ENCODE measurements at places on chromosomes 2 and 18.
A peak's percentile ranks its signal among the peaks of the same experiment; 100 is the strongest.

DNA sequence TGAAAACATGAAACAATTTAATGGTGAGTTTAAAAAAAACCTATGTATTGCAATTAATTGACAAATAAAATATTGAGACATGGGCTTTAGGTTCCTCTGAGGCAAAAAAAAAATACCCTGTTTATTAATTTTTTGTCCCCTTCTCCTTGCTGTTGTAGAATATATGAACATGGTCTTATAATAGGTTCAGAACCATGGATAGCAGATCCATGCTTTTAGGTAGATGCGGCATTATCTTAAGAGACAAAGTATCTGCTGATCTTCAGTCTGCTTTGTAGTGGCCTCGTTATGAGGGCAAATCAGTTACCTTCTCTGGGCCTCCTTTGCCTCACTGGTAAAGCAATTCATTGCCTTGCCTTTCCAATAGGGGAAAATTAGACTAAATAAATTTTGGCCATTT is 850.7 kb downstream of the NRXN1 start:
- peak; percentile 23 for DNase-seq

DNA sequence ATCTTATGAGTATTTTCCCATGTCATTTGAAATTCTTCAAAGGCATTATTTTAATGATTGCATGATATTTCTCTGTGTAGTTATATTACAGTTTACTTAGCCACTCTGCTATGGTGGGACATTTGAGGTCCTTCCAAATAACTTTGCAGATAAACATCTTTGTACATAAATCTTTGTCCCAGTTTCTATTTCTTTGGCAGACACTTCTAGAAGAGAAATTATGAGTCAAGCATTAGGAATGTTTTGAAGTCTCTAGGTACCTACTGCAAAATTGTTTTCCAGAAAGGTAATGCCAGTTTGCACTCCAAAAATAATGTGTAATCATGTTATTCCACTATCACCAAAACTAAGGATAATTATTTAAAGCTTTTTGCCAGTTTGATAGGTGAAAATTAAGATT is 149.7 kb downstream of the EN1 start:
- no peak for DNase-seq

DNA sequence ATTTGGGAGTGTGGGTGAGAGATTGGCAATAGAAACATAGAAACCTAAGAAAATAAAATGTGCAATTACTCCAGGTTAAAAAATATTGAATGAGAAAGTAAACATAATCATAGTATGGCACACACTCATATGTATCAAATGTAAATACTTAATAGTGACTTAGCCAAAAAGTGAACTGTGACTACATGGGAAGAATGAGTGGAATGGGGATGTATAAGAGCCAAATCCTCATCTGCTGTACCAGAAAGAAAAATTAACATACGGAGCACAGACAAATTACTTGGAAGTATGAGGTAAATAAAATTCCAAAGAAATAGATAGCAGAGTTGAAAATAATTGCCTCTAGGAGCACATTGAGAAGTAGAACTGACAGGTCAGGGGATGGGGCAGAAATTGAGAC is 4.0 kb downstream of the FLACC1 start:
- no peak for DNase-seq

GRCh38 chr2:127083819-127084503 is 23.0 kb downstream of the BIN1 start:
- DNase-seq, result no peak

DNA sequence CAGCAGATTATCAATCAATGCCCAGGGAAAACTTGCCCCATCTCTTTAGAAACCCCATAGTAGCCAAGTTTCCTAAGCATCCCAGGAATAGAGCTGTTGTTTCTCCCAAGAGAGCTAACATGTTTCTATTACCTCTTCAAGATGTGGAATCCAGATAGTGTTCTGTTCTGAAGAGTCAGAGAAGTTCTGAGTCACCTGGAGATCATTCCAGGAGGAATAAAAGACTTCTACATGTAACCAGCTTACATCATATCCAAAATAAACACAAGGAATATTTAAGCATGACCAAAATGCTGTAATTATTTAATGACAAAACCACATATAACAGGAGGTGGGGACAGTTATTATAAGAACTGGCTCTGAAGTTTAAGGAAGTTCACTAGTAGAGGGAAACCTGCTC is 51.0 kb upstream of the GORASP2 start:
- DNase-seq, result no peak

DNA sequence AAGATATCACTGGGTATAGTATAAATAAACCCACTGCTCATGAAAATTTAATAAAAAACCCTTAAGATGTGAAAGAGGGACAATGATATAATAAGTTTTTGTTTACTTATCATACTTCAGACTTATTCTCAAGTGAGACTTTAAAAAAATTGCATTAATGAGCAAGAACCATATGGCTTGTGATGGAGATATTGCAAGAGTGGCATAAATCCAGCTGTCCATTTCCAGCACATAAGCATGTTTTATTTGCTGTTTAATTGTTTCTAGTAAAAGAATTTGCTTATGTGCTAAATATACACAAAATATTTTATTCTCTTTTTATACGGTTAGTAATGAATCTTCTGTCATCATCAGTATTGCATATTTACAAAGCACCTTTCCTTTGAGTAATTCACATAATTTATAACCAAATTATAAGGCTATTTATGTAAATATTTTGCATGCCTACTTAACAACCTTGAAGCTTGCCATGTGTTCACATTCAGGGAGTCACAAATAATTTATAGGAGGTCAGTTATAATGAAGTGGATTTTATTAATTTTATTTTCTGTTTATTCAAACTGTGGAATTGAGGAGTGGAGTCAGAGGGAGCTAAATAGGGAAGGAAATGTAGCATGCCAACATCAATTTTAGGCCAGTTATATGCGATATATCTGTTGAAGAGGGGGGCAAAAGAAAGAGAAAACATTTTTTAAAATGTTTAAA is 318.5 kb upstream of the CWC22 start:
- DNase-seq, result no peak

DNA sequence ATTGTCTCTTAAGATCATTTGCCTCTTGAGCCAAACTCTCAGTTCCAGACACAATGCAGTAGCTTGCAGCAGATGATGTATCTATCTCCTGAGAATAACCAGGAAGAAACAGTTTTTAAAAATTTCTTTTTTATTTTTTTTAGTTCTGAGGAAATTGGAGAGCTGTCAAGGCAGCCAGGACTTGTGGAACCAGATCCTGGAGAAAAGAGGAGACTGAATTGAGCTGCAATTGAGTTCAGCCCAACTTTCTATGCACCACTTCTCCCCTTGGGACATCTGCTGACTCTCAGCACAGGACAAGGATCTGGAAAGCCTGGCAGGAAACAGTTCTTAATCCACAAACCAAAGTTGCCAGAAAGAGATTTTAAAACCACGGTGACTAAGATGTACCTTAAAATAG is 13.5 kb upstream of the CSRNP3 start:
- DNase-seq, result no peak

DNA sequence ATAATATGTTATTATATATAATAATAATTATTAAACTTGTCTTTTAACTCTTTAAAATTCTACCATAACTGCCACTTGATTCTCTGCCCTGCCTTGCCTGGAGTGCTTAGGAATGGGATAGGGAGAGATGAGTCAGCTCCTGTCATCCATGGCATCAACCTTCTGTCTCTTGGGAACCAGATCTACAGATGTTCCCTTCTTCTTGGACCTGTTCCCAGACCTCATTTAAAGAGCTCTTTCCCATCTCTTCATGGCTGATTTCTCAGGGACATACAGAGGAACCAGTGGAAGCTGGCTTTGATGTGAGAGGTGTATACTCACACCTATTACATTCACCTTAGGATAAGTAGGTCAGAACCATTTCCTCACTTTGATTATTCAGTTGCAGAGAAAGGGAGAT is 155.3 kb upstream of the MYO3B start:
- DNase-seq, result no peak

DNA sequence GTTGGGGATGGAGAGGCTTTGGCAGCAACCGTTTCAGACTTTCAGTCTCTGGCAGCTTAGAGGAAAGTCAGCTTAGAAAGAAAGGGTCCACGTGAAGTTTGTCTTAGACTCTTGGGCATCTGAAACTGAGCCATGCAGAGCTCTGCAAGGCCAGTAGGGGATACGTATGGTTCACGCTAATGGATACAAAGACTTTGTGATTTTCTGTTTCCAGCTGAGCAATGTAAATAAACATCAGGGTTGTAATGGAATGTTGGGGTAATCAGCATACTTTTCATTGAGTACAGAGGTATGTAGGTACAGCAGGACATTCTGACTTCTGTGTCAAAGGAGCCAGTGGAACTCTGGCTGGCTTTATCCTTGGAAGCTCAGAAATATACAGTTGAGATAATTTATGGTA is 31.0 kb downstream of the RALB start:
- no peak for DNase-seq

- no peak for DNase-seq
Measured at GRCh38 chr2:231326404-231326803, 69.1 kb upstream of the B3GNT7 start.

DNA sequence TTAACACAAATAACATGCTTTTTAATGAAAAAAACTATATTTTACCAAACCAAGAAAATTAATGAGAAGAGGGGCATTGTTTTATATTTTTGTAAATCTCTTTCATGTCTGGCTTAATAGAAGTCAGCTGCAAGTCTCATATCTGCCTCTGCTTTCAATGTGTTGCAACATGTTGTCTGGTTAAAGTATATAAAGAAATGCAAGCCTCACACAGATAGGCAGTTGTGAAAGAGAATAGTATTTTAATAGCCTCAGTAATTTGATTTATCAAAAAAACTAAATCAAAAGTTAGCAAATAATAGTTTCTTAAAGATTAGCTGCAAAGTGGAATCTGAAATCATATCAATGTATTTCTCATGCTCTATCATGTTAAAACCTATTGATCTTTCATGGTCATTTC is 52.9 kb upstream of the NCOA1 start:
- DNase-seq, result no peak

GRCh38 chr2:71923143-71923525 is 224.5 kb downstream of the CYP26B1 start:
- no peak for DNase-seq

DNA sequence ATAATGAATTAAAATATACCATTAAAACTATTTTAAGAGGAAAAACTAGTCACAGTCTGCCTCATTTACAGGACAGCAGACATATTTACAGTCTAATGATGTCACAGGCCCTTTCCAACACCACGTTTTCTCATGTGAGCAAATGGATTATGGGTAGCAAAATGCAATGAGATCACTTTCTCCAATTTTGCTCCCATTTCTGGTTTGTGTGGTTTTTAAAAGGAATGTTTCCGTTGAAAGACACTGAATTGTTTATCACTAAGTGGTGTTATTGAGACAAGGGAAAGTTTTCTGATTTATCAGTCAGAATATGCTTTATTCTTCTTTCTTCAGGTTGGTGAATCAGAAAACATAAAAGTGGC is 11.4 kb upstream of the NR4A2 start:
- no peak for DNase-seq

GRCh38 chr18:36304723-36305122 is 7.2 kb downstream of the FHOD3 start:
- DNase-seq, result no peak

DNA sequence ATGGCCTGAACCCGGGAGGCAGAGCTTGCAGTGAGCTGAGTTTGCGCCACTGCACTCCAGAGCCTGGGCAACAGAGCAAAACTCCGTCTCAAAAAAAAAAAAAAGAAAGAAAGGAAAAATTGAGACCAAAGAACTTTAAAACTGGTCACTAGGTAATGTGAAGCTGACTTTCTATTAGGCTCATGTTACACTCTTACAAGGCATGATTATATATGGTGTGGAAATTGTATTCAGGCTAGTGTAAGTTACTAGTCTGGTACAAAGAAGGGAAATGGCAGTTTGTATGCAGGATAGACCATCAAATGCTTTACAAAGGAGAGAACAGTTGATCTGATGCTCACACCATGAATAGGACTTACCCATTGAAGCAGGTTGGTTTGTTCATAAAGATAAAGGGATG is 35.4 kb upstream of the ARMC9 start:
- DNase-seq, result no peak

- no peak for DNase-seq
Measured at GRCh38 chr2:239927424-239927981, 97.6 kb downstream of the NDUFA10 start.

GRCh38 chr2:157898591-157898996 is 22.5 kb upstream of the ACVR1 start:
- DNase-seq, result no peak

GRCh38 chr2:86753606-86754005 is 33.5 kb downstream of the RMND5A start:
- no peak for DNase-seq

- no peak for DNase-seq
Measured at GRCh38 chr18:21242780-21243401, 859 bp downstream of the GREB1L start.

DNA sequence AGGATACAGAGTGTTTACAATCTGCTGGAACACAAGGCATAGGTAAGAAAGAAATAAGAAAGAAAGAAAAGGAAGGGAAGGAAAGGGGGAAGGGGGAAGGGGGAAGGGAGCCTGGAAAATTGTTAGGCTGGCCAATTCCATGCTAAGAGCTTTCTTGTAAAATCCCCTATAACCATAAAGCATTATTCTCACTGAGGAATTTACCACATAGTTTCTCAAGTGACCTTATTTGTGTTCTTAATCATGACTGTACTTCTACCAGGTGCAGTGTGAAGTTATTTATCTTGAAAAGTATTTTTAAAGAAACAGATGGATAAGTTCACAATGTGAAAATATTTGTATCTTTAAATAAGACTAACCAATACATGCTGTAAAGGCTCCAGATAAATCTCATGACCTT is 39.2 kb upstream of the KIDINS220 start:
- DNase-seq, result no peak

DNA sequence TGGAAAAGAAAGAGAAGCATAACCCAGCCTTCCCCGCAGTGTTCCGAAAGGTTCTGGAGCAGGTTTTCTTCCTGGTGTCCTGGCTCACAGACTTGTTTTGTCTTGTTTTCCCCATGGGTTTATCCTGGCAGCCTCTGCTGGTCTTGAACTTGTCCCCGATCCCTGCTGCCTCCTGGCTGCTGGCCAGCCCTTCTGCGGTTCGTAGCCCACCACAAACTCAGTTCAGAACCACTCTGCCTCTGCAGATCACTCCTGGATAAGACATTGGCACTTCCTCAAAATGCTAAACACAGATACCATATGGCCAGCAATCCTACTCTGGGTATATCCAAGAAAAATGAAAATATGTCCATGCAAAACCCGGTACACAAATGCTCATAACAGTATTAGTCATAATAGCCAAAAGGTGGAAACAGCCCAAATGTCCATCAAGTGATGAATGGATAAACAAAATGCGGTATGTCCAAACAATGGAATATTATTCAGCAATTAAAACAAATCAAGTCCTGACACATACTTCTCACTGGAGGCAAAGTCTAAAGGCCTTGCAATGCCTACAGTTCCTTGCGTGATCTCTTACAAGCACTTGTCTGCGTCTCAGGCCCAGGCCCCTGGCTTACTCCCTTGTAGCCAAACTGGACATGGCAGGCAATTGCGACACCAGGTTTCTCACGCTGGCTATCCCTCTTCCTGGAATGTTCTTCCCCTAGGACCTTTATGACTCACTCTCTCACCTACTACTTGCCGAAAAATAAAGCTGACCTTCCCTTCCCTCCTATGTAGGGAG is 28.0 kb upstream of the ARHGEF4 start:
- DNase-seq, result peak; percentile 76

All from Kasumi-1 (cell line).